ENCODE measurements at places on chromosomes 16 and 17.
A peak's percentile ranks its signal among the peaks of the same experiment; 100 is the strongest.

DNA sequence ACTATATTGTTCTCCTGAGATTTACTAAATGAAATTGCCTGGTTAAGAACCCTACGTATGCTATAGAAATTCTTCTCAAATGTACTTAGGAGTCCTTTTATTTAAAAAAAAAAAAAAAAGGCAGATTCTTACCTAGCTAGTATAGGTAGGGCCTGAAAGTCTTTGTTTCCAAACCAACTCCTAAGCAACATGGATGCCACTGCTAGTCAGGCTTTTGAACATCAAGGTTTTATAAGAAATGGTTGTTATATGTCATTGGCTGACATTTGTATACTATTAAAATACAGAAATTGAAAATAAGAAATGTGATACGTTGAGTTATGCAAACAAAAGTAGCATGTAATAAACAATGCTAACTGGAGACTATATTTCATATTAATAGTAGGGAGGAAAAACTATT, 1.2 kb downstream of the EVI2A start:
- no peak for DNase-seq

DNA sequence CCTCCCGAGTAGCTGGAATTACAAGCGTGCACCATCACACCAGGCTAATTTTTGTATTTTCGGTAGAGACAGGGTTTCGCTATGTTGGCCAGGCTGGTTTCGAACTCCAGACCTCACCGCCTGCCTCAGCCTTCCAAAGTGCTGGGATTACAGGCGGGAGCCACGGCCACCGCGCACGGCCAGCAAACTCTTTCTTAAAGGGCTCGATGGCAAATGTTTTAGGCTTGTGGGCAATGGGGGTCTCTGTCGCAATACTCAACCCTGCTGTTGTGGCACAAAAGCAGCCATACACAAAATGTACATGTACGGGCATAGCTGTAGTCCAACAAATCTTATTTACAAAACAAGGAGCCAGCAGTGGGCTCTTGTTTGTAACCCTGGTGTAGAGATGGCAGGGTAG, 18.4 kb downstream of the PARN start:
- DNase-seq, result no peak

DNA sequence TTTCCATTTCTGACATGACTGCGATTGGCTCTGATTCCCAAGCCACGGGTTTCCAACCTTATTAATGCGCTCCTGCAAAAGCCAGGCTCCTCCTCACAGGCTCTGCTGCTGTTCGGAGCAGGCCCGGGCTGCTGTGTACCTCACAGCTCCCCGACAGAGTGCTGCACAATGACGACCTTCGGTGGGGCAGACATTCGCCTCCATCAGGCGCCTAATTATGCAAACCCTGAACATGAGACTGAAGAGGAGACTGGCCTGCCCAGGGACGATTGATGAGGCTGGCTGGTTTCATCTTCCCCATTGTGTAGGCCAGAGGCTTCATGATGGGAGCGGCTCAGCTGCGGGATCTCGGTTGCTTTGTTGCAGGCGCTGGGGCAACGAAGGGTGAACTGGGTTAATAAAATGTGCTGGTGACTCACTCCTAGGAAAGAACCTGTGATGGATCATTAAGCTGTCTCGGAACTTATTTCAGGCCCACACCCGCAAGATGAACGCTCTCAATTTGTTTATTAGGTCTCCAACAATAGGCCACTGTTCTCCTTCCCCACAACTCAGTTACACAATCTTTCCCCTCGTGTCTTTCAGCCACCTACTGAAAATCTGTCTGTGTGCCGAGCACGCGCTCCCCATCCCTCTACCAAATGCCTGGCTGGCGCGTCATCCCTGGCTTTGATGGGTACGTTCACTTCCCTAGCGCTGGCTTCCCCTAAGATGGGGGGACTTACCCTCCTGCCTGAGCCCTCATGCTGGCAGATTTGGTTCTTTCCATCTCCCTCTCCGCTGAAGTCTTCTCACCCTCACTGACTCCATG, 27.2 kb upstream of the TOB1 start:
- DNase-seq, result no peak

DNA sequence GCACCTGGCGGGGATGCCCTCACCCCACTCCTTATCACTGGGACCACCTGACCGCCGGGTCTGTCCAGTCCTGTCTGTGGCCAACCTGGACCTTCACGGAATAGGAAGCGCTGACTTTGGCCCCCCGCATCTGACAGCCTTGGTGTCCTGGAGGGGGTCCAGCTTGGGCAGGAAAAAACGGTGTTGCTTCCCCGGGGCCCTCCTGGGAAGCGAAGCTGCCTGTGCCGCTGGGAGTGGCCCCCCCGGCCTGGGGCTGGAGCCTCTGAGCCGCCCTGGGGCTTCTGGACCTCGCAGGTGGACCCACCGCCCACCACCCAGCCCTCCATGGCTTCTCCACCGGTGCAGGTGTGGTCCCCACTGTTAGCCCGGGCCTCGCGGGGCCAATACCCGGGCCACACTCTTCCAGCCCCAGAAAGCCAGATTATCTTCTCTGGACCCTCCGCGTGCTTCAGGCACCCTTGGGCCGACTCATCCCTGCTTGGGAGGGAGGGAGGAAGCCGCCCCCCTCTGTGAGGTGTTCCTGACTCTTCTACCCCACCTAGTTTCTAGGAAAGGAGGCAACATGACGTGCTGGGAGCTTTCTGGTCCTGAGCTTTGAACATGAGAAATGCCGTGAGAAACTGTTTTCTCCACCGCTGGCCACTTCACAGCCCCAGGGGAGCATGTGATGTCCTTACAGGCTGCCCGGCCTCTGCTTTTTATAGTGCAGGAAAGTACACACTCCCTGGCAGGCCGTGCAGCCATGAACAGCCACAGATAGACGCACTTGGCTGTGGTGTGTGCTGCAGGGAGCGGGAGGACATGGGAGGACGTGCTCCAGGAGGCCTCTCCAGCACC, 1.1 kb downstream of the C1QTNF1 start:
- no peak for DNase-seq

- DNase-seq, result no peak
These were observed 142.2 kb downstream of the CCDC182 start for GRCh38 chr17:57602896-57603295.

DNA sequence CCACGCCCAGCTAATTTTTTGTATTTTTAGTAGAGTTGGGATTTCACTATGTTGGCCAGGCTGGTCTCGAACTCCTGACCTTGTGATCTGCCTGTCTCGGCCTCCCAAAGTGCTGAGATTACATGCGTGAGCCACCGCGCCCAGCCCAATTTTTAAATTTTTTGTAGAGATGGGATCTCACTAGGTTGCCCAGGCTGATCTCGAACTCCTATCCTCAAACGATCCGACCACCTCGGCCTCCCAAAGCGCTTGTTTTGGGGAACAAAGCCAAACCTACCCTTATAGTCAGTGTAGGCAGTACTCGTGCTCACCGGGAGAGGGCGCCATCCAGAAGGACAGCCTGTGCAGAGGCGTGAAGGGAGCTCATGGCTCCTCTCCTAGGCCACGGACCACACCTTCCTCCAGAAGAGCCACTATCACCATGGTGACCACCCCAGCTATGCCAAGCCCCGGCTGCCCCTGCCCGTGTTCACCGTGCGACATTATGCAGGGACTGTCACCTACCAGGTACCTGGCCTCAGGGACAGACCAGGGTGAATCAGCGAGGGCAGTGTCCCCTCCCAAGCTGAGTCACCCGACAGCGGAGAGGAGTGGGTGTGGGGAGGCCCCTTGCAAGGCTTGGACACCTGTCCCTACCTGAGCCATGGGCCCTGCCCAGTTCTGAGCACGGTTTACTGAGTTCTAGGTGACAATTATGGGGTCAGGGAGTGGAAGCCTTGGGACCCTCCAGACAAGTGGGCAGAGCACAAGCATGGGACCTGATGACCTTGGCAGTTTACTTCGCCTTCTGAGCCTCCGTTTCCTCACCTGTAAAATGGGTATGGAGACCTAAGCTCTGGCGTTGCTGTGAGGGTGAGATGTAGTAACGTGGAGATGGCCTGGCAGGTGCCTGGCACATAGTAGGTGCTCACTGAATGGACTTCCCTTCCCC, 13.7 kb downstream of the MYO15B start:
- peak; percentile 48 for DNase-seq

GRCh38 chr16:65154321-65154720, 32.5 kb upstream of the CDH11 start:
- peak; percentile 72 for DNase-seq

GRCh38 chr17:62597920-62598319, 29.6 kb upstream of the MRC2 start:
- no peak for DNase-seq

- no peak for DNase-seq
These were observed 29.6 kb downstream of the SLC7A5 start for GRCh38 chr16:87839542-87840270.

GRCh38 chr17:72660274-72661115, 432.0 kb downstream of the SLC39A11 start:
- DNase-seq, result no peak

DNA sequence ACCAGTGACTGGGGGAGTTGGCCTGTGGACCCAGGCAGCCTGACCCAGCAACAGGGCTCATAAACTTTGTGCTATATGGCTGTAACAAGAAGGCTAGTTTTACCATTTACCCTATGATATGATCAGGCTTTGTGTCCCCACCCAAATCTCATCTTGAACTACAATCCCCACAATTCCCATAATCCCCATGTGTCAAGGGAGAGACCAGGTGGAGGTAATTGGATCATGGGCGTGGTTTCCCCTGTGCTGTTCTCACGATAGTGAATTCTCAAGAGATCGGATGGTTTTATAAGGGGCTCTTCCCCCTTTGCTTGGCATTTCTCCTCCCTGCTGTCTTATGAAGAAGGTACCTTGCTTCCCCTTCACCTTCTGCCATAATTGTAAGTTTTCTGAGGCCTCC, 111.2 kb upstream of the NLRP1 start:
- DNase-seq, result no peak

GRCh38 chr17:16920628-16921020, 51.3 kb downstream of the TNFRSF13B start:
- DNase-seq, result no peak

DNA sequence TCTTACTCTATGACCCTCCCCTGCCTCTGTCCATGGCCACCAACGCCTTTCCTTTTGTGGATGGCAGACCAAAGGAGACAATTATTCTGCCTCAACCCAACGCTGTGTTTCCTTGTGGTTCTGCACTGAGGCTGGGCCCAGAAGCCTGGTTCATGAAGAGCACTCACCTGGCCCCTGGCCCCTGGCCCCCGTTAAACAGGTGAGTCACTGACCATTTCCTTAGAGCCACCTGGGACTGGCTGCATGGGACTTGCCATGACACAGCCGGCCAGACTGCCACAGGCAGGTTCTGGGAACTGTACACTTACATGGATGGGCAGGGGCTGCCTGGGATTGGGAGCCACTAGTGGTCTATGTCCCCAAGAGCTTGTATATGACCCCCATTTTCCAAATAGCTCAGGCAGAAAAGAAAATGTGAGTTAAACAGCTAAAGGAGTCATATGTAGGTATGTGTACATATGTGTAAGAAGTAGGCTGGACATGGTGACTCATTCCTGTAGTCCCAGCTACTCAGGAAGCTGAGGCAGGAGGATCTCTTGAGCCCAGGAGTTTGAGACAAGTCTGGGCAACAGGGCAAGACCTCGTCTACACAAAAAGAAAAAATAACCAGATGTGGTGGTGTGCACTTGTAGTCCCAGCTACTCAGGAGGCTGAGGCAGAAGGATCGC, 181.9 kb upstream of the CACNG5 start:
- no peak for DNase-seq

DNA sequence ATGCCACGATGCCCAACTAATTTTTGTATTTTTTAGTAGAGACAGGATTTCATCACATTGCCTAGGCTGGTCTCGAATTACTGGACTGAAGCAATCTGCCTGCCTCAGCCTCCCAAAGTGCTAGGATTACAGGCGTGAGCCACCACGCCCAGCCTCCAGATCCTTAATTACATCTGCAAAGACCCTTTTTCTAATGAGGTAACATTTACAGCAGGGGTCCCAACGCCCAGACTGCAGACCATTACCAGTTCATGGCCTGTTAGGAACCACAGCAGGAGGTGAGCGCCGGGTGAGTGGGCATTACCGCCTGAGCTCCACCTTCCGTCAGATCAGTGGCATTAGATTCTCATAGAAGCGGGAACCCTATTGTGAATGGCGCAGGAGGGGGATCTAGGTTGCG, 4.0 kb upstream of the RAB11FIP4 start:
- DNase-seq, result no peak

DNA sequence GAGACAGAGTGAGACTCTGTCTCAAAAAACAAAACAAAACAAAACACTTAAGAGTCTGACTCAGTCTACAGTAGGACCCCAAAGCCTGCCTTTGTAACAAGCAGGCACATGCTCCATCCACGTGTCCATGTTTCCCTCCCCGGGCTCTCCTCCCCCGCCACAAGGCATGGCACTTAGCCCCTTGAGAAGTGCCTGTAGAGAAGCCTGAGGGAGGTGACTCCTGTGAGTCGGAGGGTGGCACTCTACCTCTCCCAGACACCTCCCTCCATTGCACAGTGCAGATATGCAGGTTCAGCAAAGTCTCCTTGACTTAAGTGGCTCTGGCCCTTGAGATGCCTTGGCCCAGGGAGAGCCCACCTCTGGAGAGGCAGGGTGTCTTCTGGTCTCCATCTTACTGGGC, 6.8 kb downstream of the FHOD1 start:
- no peak for DNase-seq

DNA sequence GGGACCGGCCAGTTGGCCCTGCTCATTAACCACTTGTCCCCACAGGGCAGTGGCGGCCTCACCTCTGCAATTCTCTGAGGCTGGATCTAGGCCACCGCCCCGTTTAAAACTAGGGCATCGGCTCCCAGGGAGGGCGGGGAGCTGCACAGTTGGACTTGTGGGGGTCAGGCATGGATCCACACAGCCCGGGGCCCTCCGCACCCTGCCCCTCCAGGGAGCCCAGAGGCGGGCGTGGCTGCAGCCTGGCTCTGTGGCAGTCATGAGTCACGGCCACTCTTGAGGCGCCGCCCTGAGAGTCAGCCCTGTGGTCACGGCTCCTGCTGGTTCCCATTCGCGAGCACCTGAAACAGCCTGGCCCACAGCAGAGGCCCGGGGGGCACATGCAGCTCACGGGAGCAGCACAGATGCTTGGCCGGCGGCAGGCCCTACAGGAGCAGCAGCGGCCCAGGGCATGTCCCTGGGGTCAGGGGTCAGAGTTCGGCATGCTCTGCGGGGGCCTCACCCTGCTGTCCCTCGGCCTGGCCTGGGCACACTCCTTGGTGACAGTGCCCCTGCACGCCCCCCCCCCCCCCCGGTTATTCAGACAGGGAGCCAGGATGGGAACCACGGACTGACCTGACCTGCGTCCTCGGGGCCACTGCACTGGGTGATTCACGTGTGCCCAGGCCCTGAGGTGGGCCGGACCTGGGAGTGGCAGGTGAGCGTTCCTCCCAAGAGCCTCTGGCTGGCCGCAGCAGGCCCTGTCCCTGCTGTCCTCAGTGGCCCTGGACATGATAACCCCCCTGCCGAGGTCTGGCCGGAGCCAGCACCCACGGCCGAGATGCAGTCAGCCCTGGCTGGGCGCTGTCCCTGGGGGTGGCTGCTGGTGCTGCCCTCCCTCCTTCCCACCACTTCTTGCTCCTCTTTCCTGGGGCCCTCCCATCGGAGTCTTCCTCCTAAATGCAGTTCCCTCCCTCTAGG, 8.2 kb downstream of the CAPN15 start:
- DNase-seq, result no peak

DNA sequence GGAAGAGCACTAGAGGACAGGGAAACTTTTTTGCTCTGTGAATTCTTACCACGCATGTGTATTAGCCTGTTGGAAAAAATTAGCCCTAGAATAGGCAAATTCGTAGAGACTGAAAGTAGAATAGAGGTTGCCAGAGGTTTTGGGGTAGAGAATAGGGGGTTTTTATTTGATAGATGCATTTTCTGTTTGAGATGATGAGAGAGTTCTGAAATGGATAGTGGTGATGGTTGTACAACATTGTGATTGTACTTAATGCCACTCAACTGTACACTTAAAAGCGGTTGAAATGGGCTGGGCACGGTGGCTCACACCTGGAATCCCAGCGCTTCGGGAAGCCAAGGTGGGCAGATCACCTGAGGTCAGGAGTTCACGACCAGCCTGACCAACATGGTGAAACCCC, 8.0 kb upstream of the DOC2B start:
- DNase-seq, result no peak

Measured in NT2/D1 (cell line).